ENCODE measurements at places on chromosomes 16 and 17.

DNA sequence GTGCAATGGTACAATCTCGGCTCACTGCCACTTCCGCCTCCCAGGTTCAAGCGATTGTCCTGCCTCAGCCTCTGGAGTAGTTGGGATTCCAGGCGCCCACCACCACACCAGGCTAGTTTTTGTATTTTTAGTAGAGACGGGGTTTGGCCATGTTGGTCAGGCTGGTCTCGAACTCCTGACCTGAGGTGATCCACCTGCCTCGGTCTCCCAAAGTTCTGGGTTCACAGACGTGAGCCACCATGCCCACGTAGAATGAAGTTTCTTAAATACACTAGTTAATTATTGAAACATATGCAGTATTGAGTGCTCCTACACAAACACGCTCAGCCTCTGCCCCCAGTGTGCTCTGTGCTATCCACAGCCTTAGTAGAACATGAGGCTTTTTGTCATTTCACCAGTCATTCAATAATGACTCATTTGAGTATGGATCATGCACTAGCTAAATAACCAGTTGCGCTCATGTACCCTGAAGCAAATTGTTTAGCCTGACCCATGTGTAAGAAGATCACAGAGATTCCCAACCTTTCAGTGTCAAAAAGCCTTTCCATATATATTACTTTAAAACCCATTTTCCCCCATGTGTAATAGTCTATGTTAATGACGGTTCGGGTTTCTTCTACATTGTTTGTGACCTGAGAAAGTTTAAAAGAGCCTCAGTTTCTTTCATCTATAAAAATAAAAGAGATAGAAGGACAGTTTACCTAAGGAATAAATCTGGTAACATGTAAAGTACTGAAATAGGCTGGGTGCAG, 49.7 kb downstream of the TUBD1 start:
- no peak for DNase-seq

GRCh38 chr17:15346066-15346595, 4.7 kb upstream of the TEKT3 start:
- no peak for DNase-seq

DNA sequence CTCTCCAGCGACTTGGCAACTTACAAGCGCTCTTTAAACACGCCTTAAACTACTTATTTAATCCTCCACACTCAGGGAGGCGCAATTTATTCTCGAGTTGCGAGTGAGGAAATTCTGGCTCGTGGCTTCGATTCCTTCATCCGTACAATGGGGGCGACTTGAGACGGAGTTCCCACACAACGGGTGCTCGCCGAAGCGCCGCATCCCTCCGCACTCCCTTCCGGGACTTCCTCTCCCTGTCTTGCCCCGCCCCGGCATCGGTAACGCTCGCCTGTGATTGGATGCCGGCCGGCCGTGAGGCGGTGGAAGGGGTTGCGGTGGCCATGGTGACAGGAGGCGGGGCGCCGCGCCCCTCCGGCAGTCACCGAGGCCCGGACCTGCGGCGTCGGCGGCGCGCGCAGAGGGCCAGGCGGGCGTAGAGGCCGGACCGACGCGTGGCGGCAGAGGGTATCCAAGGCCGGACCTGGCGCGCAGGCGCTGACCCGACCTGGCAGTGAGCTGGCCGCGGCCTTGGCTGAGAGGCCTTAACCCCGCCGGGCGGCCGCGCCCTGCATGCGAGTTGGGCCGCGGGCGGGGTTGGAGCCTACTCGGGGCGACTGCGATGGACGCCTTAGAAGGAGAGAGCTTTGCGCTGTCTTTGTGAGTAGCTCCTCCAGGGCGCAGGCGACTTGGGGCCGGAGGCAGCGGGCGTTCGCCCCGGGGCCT, at the start of gene ARL2BP:
Gene ARL2BP, plus strand, starts transcription at position 493 of the 705 bp plus-strand sequence. Its CDS starts 109 bp downstream, at position 602.
- DNase-seq: peak; percentile 97

DNA sequence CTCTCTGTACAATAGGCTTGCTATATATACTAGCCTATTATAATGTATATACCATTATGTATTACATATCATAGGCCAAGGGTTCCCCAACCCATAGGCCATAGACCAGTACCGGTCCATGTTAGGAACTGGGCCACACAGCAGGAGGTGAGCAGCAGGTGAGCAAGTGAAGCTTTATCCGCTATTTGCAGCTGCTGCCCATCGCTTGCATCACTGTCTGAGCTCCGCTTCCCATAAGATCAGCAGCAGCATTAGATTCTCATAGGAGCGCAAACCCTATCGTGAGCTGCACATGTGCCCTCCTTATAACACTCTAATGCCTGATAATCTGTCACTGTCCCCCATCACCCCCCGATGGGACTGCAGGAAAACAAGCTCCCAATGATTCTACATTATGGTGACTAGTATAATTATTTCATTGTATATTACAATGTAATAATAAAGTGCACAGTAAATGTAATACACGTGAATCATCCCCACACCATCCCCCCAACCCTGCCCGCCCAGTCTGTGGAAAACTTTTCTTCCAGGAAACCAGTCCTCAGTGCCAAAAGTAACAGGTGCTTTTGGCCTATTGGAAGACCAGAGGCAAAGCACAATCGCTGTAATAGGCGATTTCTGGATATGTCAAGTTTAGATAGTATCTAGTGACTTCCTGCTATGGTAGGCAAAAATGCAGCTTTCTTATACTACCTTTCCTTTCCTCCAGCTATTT, 84.1 kb downstream of the MYH11 start:
- no peak for DNase-seq

DNA sequence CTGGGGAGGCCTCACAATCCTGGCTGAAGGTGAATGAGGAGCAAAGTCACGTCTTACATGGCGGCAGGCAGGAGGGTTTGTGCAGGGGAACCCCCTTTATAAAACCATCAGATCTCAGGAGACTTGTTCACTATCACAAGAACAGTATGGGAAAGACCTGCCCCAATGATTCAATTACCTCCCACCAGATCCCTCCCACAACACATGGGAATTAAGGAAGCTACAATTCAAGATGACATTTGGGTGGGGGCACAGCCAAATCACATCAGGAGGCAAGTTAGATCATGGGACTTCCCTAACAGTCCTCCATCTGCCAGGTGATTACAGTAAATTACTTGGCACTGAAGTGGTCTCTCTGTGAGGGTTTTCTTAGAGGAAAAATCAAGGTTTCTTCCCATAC, 5.3 kb downstream of the TMEM114 start:
- no peak for DNase-seq

- no peak for DNase-seq
Measured at GRCh38 chr17:44352828-44353671, 7.9 kb downstream of the GRN start.

GRCh38 chr16:47073223-47074155, 70.3 kb downstream of the NETO2 start:
- no peak for DNase-seq

DNA sequence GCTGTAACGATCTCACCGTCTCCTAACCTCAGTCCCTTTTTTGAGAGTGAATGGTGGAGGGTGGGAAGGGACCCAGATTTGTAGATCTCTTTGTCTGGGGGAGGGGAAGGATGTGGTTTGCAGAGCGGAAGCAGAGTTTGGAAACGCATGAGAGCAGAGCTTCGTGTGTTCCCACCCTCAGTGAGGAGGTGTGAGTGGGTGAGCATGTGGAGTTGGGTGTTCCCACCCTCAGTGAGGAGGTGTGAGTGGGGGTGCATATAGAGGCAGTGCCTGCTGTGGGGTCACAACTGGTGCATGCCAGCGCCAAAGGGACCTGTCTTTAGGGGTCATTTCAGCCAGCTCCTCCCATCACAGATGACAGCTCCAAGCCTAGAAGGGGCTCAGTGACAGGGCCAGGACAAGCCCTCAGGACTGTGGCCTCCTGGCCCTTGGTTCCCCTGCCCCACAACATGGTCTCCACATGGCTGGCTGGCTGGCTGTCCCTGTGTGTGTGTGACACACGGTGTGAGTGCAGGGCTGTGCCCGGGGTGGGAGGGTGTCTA, 1.8 kb upstream of the CISD3 start:
- no peak for DNase-seq

DNA sequence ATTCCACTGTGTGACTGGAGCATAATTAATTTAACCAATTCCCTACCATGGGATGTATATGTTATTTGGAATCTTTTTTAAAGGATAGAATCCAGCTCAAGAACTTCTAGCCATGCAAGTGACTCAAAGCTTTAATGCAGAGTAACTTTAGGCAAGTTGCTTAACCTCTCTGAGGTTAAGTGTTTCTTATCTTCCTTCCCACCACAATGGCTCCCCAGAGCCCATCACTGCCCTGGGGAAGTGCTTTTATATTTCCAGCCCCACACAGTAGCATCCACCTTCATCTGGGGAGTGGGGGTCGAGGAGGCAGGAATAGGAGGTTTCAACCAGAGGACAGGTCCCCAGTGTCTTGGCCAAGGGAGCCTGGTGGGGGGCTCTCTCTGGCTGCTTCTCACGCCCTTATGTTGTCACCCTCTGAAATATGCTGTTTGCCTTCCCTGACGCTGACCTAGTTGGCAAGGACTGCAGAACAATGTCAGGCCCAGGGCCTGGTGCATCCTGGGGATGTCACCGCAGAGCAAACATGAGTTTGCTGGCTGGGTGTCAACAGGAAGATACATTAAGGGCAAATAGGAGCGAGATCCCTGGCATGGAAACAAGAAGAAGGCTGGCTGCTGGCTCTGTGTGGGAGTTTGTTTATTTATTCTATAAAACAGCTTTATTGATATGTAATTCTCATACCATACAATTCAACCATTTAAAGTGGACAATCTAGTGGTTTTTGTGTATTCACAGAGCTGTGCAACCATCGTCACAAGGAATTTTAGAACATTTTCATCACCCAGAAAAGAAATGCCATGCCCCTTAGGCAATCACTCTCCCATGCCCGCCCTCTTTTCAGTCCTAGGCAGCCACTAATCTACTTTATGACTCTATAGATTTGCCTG, 46.6 kb upstream of the WSB1 start:
- DNase-seq: no peak

- no peak for DNase-seq
Measured at GRCh38 chr16:77833921-77834634, 45.7 kb downstream of the VAT1L start.

Data from GM12891 (cell line).